ENCODE measurements at places on chromosomes 1 and 21. TPM values are rescaled to one million over a fixed set of nuclear protein-coding genes. Genes with fewer than 3 reads are reported as not detected.

- no peak for DNase-seq
These were observed 436.5 kb downstream of the LMO4 start for GRCh38 chr1:87765057-87765680.

- no peak for DNase-seq
These were observed 54.1 kb downstream of the TAS1R2 start for GRCh38 chr1:18805150-18805879.

DNA sequence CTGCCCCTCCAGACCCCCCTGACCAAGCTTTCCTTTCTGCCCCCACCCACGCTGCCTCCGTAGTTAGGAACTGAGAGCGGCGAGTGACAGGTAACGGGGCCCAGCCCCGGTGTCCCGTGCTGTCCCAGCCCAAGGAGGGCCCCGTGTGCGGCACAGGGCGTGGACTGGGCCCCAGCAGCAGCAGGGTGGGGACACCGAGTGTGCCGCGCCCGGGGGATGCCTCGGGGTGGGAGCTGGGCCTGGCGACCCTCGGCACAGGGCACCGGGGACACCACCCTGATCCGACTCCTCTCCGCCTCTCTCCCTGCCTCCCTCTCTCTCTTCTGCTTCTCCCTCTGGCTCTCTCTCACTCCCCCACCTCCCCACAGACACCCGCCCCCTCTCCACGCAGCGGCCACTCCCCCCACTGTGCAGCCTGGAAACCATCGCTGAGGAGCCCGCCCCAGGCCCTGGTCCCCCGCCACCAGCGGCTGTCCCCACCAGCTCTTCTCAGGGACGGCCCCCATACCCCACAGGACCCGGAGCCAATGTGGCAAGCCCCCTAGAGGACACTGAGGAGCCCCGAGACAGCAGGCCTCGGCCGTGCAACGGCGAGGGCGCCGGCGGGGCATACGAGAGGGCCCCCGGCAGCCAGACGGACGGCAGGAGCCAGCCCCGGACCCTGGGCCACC lies 22.7 kb downstream of the PANK4 start:
- no peak for DNase-seq

GRCh38 chr1:62395291-62395690 lies 41.6 kb upstream of the USP1 start:
- DNase-seq: no peak

- DNase-seq: no peak
These were observed 328.9 kb downstream of the PTBP2 start for GRCh38 chr1:97050506-97050905.

GRCh38 chr1:90730243-90731022 lies 13.3 kb upstream of the BARHL2 start:
- DNase-seq: no peak

- no peak for DNase-seq
These were observed 13.5 kb downstream of the SLC37A1 start for GRCh38 chr21:42527127-42527488.

GRCh38 chr1:34162852-34163766 lies 1.9 kb downstream of the CSMD2 start:
- peak; percentile 48 for DNase-seq

GRCh38 chr1:206769304-206769731 lies 1.3 kb upstream of the IL19 start:
- no peak for DNase-seq

- DNase-seq: no peak
These were observed 104.3 kb upstream of the CDC42BPA start for GRCh38 chr1:227422581-227422980.

DNA sequence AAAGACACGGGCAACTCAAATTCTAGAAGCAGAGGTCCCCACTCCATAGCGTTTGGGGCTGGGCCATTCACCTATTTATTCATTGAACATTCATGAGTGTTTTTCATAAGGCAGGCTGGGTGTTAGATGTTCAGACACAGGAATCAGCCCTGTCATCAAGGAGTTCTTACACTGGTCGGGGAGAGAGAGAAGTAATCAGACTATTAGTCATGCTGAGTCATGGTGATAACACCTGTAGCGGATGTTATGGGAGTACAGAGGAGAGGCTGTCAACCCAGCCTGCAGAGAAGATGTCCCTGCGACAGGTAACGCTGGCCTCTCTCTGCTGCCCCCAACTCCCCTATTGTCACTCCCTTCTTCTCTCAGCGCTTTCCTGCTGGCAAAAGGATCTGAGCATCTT lies 17.2 kb downstream of the LY9 start:
- DNase-seq: no peak

- DNase-seq: no peak
These were observed 69.0 kb downstream of the PGM1 start for GRCh38 chr1:63662056-63662836.

- DNase-seq: no peak
These were observed 46.1 kb upstream of the FMO2 start for GRCh38 chr1:171138980-171139379.

DNA sequence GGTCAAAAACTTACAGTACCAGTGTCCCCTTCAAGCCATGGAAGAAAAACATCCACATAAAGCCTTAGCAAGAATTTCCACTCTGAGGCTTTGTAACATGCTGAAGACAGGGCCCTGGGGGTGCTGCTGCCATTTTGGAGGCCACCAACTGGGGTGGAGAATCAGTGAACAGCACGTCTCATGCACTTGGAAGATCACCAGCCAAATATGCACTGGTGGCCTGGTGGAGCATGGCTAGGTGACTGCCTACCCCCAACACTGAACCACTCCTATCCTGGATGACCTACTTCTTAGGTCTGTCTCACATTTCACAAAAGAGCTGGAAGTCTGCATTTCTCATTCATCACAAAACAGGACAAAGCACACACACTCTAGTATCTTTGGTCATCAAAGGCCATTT lies 126.4 kb downstream of the COL24A1 start:
- DNase-seq: no peak

- no peak for DNase-seq
These were observed 911 bp downstream of the GNB1 start for GRCh38 chr1:1889847-1890505.

- no peak for DNase-seq
These were observed 8.7 kb downstream of the GBP4 start for GRCh38 chr1:89190017-89190416.

DNA sequence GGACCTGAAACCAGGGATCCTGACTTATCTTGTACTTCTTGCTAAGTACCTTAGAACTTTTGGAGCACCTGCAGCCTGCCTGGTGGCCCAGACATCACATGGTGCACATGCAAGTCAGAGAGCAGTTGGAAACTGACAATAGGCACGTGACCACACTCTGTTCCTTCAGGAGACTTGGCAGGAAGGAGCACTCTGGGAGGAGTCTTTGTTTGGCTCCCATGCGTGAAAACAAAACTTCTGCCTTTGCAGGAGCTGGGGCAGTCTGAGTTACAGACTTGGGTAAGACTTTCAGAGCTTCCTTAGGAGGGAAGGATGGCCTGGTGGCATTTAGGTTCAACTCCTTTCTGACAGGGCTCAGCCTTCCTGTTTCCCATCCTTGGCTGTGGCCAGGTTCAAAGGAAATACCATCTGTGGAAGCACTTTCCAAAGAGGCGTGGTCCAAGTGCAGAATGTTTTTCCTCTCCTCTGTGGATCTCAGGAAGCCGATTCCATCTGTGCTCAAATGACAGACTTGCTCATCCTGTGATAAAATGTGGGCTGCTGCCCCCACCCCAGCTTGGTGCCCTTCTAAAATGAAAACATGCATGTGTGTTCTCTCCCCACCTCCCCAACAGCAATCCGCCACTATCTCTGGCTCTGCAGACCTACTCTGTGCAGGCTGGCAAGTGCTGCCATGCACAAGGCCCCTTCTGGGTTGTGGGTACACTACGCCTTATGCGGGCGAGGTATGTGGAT lies 14.1 kb upstream of the ZNF436 start:
- no peak for DNase-seq

DNA sequence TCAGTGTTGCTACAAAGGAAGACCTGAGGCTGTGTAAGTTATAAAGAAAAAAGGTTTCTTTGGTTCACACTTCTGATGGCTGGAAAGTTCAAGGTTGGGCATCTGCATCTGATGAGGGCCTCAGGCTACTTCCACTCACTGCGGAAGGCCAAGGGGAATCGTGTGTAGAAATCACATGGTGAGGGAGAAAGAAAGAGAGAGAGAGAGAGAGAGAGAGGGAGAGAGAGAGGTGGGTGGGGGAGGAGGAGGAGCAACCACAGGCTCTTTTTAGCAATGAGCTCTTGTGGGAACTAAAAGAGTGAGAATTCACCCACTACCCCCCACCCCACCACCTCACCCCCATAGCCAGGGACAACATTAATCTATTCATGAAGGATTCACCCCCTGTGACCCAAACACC lies 59.9 kb downstream of the CLSTN1 start:
- DNase-seq: no peak

DNA sequence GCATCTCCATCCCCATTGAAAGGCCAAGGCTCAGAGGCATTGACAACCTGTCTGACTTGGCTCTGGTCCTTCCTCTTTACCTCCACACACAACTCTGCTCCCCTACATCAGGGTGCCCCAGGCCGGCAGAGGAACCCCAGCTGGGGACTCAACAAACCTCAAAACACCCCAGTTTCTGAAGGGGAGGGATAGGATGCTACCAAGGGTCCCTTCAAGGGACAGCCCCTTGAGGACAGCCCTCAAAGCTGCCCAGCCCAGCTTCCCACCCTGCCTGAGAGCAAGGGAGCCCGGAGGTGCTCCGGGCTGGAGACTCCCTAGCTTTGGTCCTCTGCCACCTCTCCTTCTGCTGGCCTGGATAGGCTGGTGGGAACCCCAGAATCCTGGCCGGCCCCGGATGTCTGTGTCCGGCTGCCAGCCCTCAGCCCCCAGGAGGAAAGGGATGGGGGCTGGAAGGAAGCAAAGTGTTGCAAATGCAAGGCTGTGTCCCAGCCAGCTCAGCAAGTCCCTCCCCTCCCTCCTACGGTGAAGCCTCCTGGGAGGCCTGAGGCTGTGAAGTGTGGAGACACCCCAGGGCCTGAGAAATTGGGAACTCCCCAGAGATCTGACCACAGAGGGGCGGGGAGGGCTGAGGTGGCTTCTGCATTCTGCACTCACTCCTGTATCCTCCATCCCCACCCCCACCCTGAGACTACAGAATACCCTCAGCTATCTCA lies 1.1 kb upstream of the MARCKSL1 start:
- DNase-seq: no peak

DNA sequence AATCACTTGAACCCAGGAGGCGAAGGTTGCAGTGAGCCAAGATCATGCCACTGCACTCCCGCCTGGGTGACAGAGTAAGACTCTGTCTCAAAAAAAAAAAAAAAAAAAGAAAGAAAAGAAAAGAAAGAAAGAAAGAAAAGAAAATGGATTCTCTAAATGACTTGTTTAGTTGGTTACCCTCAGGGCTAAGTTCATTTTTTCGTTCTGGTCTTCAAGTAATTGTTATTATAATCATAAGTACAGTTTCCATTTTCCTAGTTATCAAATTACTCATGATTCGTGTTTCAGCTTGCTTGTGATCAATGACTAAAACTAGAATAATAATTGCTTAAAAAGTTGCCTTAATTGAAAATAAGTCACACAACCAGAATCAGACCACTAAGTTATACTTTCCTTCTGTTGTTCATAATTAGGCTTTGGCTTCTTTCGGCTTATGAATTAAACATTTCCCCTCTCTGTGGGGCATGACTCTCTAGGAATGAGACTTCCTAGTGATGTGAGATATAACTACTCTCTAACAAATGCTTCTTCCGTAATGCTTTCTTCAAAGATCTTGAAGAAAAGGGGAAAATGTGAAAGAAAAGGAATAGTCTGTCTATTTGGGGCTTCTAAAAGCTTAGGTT lies 9.6 kb upstream of the RLF start:
- DNase-seq: no peak

GRCh38 chr21:45405819-45406762 lies 1.1 kb downstream of the COL18A1 start:
- DNase-seq: no peak

- DNase-seq: no peak
These were observed 83.1 kb downstream of the CAPZB start for GRCh38 chr1:19402031-19402813.

DNA sequence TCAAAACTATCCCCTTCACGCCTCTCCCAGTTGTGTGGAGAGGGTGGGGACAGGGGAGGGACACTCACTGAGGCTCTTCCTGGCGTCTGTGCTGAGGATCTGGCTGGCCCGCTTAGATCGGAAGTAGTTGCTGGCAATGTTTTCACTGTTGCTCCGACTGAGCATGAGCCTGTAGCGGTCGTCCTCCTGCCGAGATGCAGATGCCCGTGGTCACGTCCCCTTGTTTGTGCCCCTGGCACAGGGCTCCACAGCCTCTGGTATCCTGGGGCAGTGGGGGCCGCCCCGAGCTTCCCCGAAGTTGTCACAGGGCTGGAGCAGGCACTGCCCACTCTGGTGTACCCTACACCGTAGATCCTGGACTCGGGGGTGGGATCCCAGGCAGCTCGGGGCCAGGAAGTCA lies 5.0 kb upstream of the DDOST start:
- DNase-seq: no peak

GRCh38 chr1:201591348-201591747 lies 52.4 kb downstream of the NAV1 start:
- no peak for DNase-seq

GRCh38 chr1:19313636-19313959 lies 1.5 kb downstream of the SLC66A1 start:
- DNase-seq: no peak

GRCh38 chr1:67978890-67979516 lies 71.4 kb downstream of the DIRAS3 start:
- DNase-seq: no peak

DNA sequence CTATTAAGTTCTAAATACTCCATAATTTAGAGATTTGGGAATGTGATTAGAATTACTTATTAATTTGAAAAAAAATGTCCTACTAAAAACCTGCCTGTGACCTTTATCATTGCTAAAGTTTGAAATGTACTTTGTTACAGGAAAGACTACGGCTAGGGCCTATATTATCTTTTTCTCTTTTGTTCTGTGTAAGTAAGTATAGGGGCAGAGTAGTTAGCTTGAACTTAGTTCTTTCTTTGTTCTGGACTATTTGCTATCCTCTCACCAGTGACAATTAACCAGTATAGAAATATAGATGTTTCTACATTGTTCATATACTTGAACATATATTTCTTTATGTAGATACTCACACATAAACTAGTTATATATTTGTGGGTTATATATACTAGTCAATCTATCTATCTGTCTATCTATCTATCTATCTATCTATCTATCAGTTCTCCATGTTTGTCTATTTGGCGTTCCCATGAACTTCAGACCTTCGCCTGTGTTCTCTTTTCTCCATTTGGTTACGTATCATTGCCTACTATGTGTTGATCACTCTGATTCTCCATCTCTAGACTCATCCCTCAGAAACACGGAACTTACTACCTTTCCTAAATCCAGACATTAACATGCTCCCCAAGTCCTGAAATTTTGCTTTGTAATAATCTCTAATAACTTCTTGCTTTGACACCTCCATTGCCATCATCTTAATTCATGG lies 3.3 kb downstream of the PTPRC start:
- no peak for DNase-seq

GRCh38 chr21:22191581-22191980 lies 1193.4 kb downstream of the NCAM2 start:
- DNase-seq: no peak

The ZNF593OS gene
- polyA plus RNA-seq: 0.74 TPM

The TSPAN1 gene
- 88.0 TPM for polyA plus RNA-seq

The RSBN1 gene
- 24.3 TPM for polyA plus RNA-seq

The RORC gene
- 1.3 TPM for polyA plus RNA-seq

The SPRR2F gene
- polyA plus RNA-seq: not detected

The METTL18 gene
- 21.0 TPM for polyA plus RNA-seq

The CFHR2 gene
- polyA plus RNA-seq: 0.11 TPM

The KRTAP13-2 gene
- polyA plus RNA-seq: not detected

The HTR6 gene
- 2.0 TPM for polyA plus RNA-seq

The TMEM59 gene
- 379 TPM for polyA plus RNA-seq

The TMPRSS3 gene
- polyA plus RNA-seq: 2.5 TPM

The GBP6 gene
- polyA plus RNA-seq: not detected

The RIMS3 gene
- polyA plus RNA-seq: 1.4 TPM

The CAMSAP2 gene
- polyA plus RNA-seq: 35.6 TPM
